ENCODE measurements at places on chromosomes 4 and X.

- no peak for DNase-seq
Measured at GRCh38 chrX:38941675-38942074, 140.4 kb downstream of the MID1IP1 start.

GRCh38 chrX:154351183-154352011 lies 23.0 kb downstream of the FLNA start:
- no peak for DNase-seq

GRCh38 chrX:130529531-130529930 lies 127.7 kb downstream of the RBMX2 start:
- DNase-seq = no peak

DNA sequence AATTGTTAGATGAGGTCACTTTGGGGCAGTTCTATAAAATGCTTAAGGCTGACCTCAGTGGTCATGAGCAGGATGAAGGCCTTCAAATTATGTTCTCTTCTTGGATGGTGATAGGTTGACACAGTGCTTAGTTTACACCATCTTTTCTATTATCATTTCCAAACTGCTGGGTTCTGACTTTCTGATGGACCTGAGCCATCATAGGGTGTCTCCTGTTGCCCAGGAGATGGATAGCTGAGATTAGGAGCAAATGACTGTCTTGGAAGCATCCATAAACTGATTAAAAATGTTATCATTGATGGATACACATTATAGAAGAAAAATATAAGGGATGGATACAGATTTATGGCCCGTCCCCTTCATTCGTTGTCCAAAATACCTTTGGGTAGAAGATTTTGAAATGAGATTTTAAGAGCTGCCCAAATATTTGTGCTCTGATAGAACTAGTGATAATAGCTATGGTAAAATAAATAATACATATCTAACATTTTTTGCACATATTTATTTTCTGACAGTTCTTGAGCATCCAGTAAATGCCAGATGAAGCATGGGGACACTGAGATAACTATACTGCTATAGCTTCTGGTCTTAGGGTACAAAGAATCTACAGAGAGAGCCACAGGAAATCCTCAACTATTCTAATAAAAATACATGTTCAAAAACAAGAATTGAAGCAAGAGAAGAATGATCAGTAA lies 839.4 kb upstream of the LCORL start:
- no peak for DNase-seq

DNA sequence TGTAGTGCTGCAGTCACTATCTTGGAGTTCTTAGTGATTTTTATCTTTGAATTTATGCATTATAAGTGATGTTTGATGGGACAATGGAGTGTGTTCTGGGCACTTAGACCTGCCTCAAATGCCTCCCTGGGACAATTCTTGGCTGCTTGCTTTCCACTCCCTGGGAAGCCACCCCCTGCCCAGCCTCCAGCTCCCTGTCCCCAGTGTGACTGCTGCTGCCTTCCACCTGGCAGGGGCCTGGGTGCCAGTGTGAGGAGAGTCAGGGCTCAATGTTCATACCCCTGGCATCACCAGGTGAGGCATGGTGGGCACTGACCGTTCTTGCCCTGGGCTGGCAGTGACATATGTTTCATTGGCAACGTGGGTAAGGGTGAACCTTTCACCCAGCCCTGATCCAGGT lies 14.8 kb downstream of the MSX1 start:
- DNase-seq = no peak

- DNase-seq = no peak
Measured at GRCh38 chr4:46986922-46987638, 6.3 kb downstream of the GABRA4 start.

DNA sequence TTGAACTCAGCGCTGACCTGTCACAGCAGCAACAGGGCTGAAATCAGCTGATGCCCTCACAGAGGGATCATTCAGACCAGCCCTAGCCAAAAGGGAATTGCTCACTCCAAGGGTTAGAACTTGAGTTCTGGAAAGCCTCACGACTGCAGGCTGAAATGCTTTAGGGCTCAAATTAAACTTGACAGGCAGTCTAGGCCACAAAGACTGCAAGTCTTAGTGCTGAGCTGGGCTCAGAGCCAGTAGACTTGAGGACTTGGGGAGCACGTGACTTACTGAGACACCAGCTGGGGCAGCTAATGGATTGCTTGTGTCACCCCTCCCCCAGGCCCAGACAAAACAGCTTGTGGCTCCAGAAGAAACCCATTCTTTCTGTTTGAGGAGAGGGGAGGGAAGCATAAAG lies 119.0 kb upstream of the SLC6A14 start:
- no peak for DNase-seq

GRCh38 chrX:65871671-65872311 lies 168.1 kb downstream of the VSIG4 start:
- DNase-seq = no peak

DNA sequence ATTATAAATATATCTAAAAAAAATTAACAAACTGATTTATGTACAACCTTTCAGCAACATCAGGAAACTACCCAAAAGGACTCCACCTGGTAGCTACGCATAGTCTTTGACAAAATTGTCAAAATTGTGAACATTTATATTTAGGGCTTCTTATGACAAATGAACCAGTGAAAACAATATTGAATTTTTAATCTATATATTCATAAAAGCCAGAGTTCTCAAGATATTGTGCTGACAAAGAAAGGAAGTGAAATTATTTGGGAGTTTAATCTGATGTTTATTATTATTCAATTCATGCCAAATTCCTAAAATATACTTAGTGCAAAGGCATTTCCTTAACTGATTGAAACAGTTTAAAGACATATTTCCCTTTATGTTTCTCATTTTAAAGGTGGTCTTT lies 5.3 kb upstream of the SULT1B1 start:
- DNase-seq = no peak

- DNase-seq = no peak
Measured at GRCh38 chr4:7648544-7649395, 214.0 kb upstream of the PSAPL1 start.

DNA sequence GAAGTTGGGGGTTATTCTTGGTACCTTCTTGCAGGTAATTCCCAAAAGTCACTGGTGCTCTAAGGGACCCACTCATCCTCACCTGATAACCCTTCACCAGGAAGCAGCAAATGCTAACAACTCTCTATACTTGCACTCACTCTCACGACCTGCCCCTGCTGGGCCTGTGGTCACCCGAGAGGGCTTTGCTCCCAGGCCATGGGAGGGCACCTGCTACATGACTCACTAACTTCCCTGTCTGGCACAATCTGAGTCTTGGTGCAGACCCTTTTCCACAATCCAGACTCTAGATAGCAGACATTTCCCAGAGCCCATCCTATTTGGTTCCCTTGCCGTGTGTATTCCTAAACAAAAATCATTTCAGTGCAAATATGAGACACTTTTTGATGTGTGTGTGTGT lies 403.8 kb upstream of the FAT1 start:
- DNase-seq = no peak

- DNase-seq = no peak
Measured at GRCh38 chr4:40722576-40723161, 27.1 kb upstream of the NSUN7 start.

DNA sequence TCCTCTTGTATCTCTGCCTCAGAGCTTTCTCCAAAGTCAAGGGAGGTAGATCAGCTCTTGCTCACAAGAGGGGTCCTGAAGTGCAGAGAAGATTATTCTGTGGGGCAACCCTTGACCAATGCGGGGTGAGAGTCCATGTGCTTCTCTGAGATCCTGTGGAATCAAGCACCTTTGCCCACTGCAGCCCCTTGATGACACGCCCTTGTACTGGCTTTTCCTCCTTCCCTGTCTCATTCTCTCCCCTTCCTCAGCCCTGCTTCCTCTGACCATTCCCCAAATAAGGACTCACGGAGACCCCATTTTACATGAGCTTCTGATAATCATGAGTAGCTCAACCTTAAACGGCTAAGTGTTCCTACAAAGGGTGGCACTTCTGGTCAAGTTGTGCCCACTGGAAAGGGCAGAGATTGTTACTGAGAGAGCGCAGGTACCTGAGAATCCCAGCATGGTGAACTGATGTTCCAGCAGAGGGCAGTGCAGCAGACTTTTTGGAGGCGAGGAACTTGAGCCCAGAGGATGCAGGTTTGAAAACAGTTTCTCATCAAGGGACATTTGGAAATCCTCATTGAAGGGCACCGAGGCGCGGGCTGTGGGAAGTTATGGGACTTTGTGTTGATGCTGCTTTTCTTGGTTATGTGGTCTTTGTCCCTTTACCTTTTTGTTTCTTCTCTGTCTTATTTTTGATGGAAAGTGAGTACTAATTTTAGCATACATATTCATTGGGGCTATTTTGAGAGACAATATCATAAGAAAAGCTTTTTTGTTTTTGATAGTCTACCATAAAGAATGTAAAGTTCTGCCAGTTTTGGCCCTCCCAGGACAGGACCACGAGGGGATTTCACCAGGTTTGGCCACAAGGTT lies 201.3 kb downstream of the RBM46 start:
- DNase-seq = no peak

- DNase-seq = no peak
Measured at GRCh38 chr4:74311696-74312313, 3.5 kb downstream of the EPGN start.

DNA sequence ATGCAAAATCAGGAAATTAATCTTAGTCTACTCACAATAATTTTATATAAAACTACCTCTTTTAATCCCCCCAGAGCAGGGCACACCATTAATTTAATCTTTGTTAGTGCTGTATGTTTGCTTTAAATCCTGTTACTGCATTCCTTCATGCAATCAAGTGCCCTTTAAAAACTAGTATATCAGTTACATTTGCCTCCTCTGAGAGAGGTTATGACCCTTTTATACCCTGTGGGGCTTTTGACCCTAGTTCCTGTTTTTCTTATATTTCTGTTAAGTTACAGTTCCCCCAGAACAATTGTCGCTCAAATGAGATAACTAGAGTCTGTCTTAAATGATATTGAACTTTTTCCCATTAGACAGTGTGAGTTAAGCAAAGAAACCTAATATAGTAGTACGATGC lies 46.2 kb downstream of the GPC4 start:
- no peak for DNase-seq

DNA sequence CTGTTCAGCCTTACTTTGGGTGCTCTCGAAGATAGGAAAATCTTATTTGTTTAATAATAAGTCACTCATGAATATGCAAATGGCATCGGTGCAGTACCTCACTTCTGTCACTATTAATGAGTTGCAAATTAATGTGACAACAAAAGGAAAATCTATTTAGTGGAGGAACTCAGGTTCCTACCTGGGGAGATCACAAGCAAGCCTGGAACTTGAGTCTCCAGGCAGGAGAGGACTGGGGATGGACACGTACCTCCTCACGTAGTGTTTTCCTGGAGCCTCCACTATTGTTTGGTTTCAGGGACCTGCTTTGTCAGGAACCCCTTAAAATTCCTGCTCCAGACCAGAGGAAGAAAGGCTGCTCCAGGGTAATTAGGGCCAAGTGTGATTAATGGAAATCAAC lies 82.1 kb downstream of the BCOR start:
- no peak for DNase-seq

DNA sequence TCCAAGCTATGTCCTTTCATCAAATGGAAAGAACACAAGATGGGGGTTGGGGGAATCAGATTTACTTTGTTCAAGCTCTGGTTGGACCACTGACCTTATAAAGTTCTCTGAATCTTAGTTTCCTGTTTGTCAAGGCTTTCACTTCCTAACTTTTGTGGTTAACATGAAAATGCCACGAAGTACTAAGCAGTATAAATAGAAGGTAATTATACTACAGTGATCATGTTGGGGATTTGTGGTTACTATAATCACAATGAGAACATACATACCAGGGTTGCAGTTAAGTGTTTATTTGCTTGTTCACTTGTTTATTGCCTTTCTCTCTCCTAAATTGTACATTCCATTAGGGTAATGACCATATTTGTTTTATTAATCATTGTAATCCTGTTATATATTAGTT lies 53.2 kb downstream of the SPRY1 start:
- DNase-seq = no peak

GRCh38 chr4:121377076-121377475 lies 3.7 kb downstream of the QRFPR start:
- no peak for DNase-seq

GRCh38 chr4:169791062-169791461 lies 33.3 kb upstream of the HPF1 start:
- DNase-seq = no peak

GRCh38 chr4:18394656-18395055 lies 373.1 kb upstream of the LCORL start:
- DNase-seq = no peak

DNA sequence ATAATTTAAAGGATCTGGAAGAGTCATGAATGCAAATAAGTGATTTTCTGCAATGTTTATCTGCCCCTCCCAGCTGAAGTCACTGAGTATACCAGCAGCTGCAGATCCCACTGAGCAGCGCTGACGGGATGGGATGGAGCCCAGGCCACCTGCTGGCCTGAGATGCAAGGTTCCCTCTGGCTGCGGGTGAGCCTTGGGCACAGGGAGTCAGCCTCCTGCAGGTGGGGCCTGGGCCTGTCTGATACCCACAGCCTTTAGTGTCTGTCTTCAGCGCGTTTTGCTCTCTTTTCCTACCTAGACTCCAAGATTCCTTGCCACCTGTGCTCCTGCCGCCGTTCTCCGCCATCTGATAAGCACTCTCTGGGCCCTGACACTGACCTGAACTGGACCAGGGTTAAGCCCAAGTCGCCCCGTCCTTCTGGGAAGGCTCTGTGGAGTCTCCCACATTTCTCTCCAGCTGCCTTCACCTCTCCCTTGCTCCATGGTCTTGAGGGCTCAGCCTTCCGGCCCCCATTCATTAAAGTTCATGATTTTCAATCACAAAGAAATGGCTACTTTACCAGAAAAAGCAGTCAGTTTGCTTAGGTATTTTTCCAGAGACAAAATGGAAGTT lies 223.1 kb upstream of the FAT1 start:
- no peak for DNase-seq

GRCh38 chr4:107404591-107405300 lies 315.3 kb downstream of the PAPSS1 start:
- no peak for DNase-seq

- DNase-seq = no peak
Measured at GRCh38 chr4:37779896-37780295, 46.6 kb upstream of the PGM2 start.

DNA sequence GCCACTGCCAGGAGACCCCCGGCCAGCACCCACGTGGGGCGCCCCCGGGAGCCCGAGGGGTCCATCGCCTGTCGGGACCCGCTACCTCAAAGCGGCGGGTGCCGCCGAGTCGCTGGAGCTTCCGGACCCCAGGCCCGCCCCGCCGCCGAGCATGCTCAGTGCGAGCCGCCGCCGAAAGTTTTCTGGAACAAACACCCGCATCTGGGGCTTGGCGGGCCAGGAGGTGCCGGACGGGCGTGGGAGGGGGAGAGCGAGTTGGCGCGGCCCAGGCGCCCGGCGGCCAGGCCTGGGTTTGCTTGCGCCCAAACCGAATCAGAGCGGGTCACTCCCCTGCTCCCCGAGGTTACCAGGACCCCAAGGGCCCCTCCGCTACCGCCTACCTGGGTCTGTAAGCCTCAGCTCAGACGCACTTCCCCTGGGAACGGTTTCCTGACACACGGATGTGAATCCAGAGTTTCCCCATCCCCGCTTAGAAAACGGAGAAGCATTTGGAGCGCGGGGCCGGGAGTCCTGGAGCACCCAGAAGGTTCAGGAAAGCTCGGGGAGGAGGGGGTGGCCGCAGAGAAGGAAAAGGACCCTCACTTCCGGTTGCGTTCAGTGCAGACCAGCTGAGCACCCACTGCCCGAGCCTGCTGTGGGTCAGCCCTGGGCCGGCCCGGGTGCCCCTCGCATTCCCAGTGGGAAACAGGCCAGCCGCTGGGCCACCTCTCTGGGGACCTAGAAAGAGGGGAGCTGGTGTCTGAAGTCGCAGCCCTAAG lies at the start of gene EVC2:
EVC2 (minus strand) TSS at position 111 of the 758 bp plus-strand sequence; CDS start at position 65, 46 bp downstream.
- peak; percentile 9 for DNase-seq

GRCh38 chr4:111074523-111075114 lies 451.7 kb upstream of the PITX2 start:
- DNase-seq = no peak
